Adipocyte (in vitro differentiated cells): ENCODE measurements at places on chromosomes 1 and 21.

- DNase-seq = no peak
Observed at GRCh38 chr1:115546846-115547245, 94.9 kb upstream of the VANGL1 start.

DNA sequence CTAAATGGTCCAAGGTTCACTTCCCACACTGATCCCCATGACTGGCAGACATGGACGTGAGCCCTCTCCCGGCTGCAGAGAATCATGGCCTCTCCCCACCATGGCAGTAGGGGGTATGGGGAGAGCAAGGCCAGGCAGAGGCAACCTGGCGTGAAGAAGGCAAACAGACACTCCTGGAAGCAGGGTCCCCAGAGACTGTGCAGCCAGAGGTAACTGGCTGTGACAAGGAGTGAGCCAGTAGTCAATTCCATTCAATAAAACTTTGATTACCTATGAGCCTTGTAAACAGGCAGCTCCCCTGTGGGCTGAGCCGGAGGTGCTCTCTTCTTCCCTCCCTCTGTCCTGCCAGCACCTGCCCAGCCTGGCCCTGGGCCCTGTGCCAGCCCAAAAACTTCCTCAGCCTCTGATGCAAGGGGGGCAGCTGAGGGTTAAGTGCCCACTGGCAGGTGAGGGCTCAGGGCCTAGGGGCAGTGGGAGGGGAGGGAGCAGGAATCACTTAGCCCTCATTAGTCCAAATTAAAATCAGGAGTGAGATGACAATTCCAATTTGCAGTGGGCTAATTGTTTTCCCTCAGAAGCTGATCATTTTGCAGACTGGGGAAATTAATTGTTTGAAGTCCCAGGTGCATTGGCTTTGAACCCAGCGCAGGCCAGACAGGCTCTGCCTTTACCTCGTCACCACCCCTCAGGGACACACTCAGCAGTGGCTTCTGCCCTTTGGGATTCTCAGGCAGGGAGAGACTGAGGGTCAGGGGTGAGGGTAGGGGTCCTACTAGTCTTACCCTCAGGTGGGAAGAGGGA lies 35.6 kb downstream of the LRRN2 start:
- no peak for DNase-seq

- peak; percentile 70 for DNase-seq
Observed at GRCh38 chr1:151838222-151839081, 1.2 kb downstream of the C2CD4D start.

DNA sequence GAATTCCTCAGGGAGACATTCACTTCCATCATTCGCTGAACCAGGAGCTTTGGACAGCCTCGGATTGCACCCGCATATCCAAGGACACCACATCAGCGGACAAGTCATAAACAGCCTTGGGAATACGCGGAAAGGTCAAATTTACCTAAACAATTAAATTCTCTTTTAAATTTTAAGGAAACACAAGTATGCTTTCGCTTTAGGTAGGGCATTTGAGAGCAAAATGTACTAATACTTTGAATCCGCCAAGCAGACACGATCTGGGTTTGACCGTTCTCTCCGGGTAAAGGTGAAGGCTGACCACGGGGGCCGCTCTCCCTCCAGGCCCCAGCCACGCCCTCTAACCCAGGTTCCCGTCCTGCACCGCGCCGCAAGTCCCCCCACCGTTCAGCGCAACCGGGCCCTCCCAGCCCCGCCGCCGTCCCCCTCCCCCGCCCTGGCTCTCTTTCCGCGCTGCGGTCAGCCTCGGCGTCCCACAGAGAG lies 479 bp upstream of the ACADM start:
- DNase-seq = peak; percentile 81

DNA sequence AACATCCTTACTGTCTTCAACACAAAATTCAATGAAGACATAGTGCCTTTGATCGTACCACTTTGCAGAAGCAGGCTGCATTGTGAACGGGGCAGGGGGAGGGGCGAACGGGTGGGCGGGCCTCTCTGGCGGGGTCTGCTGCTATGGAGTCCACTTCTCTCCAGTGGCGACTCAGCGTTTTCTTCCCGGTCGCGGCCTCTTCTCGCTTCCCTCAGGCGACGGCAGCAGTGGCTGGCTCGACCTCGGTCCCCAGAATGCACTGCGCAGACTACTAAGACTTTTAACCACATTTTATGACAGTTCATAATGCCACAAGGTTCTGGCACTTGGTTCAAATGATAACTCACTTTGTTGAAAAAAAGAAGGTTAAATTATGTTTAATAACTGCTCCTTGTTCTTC lies 21.2 kb downstream of the GBP2 start:
- no peak for DNase-seq

GRCh38 chr1:94858276-94858675 lies 38.1 kb downstream of the SLC44A3 start:
- DNase-seq = peak; percentile 47

- peak; percentile 55 for DNase-seq
Observed at GRCh38 chr21:25895565-25896205, 160.9 kb downstream of the GABPA start.

DNA sequence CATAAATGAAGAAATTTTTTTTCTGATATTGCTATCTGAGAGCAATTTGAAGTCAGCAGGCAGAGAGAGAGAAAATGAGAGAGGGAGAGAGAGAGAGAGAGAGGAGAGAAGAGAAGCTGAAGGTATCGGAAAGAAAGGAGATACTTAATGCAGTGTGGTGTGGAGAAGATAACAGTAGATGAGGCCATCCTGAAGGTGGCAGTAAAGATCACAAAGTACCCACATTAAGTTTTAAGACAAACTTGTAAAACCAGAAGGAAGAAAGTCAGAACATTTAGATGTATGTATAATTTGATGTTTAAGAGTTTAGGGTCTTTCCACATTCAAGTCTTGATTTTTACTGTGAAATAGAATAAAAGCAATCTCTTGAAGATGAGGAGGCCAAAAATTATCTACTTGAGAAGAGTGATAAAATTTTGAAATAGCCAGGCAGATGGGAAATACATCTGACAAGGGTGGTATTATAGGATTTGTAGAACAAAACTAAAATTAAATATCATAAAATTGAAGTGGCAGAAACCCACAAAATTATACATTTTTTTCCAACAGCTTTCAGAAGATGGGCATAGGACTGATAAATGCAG lies 1753.4 kb downstream of the MRPL39 start:
- DNase-seq = peak; percentile 74

DNA sequence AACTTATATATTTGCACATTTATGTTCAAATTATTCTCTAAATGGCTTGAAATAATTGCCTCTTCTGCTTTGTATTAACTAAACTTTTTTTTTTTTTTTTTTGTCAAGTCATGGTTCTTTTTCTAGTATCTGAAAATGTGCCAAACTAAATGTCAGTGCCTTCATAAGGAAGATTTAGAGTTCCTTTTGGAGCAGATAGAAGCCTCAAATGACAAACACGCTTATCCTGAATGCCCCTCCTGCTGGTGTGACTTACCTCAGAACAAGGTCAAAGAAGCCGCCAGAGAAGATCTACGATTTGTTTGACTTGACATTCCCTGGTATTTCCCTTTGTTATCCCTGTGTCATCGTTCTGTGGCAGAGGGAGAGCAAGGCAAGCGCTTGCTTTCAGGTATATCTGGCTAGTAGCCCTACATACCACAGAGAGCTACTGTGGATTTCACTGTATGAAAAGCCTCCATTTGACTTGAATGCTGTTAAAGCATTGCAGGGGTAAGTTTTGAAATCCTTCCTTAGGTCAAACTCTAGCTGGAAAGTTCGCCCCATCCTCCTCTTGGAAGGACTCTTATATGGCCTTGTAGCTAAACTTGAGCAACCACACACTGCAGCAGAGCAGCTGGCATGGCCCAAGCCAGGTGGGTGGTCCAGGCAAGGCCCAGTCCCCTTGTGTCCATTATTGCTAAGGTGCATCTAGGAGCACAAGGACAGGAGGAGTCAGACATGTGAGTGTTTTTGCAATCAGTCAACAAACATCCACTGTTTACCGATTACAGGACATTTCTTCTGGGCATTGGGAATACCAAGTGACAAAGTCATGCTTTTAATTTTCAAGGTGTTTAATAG lies 285.4 kb upstream of the USP25 start:
- DNase-seq = no peak

- no peak for DNase-seq
Observed at GRCh38 chr1:186845576-186846210, 16.9 kb downstream of the PLA2G4A start.

GRCh38 chr1:26786437-26787380 lies 1.0 kb upstream of the PIGV start:
- DNase-seq = peak; percentile 73

GRCh38 chr1:197235355-197235754 lies 32.7 kb upstream of the CRB1 start:
- no peak for DNase-seq

- DNase-seq = no peak
Observed at GRCh38 chr21:40294345-40294744, 427.1 kb downstream of the PCP4 start.
